ENCODE measurements at places on chromosomes 4 and X.
A peak's percentile ranks its signal among the peaks of the same experiment; 100 is the strongest.

- DNase-seq, result no peak
These were observed 480.1 kb downstream of the SPRY1 start for GRCh38 chr4:123876671-123877101.

- DNase-seq, result no peak
These were observed 258.5 kb upstream of the GIMD1 start for GRCh38 chr4:106627051-106627450.

DNA sequence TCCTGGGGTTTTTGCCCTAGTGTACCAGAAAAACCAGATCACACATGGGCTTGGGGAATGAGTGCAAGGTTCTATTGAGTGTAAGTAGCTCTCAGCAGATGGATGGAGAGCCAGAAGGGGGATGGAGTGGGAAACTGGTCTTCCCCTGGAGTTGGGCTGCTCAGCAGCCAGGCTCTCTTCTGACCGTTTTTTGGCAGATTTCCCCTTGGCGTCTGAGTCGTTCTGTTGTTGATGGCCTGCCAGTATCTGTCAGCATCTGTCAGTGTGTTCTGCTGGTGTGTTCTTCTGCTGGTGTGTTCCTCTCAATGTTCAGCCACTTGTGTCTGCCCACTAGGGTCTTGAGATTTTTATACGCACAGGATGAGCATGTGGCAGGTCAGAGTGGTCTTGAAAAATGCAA, 633.9 kb upstream of the CPEB2 start:
- DNase-seq, result no peak

- DNase-seq, result peak; percentile 71
These were observed 5.4 kb upstream of the SH3BP2 start for GRCh38 chr4:2787230-2788100.
